Dorsolateral prefrontal cortex (tissue), 122 donors: ENCODE measurements at places on chromosomes 7 and 10.

- no peak for DNase-seq
Measured at GRCh38 chr10:26593896-26594295, 103.6 kb upstream of the PDSS1 start.

DNA sequence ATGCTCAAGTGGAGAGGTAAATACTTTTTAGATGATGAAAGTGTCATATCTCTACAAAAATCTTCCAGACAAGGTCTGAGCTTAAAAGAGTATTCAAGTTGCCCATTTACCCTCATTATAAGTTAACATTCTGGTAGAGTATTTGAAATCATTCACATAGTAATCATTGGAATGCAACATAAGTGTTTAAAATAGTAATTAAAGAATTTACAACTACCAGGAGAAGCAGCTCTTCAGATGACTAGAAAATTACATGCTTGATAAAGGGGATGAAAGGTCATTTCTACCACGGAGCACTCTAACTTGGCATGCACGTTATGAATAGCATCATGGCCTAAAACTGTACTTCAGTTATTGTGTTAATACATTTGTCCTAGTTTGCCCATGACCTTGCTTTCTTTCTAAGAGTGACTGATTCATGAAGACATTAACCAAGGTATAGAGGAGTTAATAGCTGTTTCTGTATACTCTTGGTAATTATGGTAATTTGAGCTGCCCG is 120.0 kb downstream of the SEMA3E start:
- DNase-seq, result no peak

- no peak for DNase-seq
Measured at GRCh38 chr10:91022390-91022789, 101.5 kb upstream of the ANKRD1 start.

- peak; percentile 33 for DNase-seq
Measured at GRCh38 chr10:132477398-132478340, 59.9 kb upstream of the INPP5A start.

DNA sequence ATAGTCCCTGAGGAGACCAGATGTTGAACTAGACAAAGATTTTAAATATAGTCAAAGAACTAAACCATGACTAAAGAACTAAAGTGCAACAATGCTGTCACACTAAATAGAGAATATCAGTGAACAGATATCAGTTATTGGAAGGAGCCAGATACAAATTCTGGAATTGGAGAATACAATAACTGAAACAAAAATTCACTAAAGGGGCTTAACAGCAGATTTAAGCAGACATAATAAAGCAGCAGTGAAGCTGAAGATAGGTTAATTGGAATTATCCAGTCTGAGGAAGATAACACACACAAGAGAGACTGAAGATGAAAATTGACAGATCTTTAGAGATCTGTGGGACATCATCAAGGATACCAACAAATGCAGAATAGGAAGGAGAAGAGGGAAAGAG is 10.4 kb downstream of the KPNA7 start:
- DNase-seq, result no peak

- no peak for DNase-seq
Measured at GRCh38 chr10:2599571-2599970, 467.8 kb upstream of the PFKP start.

DNA sequence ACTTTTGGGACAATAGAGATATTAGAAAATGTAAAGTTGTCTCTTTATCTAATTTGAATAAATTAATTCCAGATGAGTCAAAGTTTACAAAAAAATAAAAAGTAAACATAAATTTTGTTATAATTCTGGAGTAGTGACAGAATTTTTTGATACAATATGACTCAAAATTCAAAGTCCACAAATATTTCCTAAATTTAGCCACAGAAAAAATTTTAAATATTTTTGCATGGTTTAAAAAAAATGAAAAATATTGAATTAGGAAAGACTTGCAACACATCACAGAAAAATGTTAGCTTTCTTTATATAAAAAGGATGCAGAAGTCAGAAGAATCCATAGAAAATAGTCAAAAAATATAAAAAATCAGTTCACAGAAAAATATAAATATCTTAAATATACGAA is 117.7 kb downstream of the ARHGAP21 start:
- no peak for DNase-seq

DNA sequence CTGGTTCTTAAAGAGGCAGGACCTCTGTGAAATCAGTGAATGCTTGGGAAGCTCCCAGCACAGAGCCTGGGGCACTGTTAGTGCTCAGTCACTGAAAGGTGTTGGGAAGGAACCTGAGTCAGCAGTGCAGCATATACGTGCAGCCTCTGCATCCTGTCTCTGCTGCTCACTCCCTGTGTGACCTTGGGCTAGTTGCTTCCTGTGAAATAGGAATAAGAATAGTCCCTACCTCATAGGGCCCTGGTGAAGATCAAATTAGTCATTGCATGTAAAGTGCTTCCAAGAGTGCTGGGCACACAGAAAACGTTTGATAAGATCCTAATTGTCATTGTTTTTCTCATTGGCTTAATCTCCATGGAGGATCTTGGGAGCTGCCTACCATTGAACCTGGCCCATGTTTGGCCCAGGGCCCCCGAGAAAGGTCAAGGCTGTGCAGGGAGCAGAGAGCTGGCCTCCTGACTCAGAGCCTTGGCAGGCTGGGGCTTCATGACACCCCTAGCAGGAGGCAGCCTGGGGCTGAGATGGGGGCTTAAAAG is 73.3 kb upstream of the COL13A1 start:
- no peak for DNase-seq

DNA sequence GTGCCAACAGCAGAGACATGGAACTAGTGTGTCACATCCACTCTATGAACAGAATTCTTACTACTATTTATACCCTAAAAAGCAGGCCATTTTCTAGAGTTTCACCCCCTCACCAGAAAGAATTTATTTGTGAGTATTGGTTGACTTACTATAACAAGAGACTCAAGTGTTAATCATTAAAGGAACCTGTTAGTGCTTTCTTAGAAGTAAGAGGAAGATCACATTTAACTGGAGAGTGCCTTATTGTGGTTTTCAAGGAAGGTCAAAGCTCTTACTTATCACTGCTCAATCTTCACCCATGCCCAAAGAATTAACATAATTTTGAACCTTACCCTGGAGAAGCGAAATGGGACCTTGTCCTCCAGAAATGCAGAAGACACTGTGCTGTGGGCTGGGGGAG is 169.3 kb upstream of the PRSS1 start:
- DNase-seq, result no peak
